ENCODE measurements at places on chromosomes 4 and X.

DNA sequence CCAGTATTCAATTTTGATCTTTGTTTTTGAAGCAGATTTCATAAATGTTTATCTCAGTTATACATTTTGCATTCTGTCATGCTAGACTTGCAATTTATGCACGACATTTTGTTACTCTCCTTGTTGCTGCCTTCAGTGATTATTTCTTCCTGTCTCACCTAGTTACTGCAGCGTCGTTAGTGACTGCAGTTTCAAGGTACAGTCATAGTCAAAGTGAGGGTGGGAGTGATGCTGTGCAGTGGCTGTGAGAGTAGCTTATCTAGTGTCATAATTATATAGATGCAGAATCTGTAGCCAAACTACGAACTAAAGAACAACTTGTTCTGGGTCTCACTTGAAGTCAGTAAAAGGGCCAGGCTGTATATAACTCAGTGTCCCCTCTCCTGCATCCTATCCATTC, 69.8 kb downstream of the GPR101 start:
- no peak for DNase-seq

DNA sequence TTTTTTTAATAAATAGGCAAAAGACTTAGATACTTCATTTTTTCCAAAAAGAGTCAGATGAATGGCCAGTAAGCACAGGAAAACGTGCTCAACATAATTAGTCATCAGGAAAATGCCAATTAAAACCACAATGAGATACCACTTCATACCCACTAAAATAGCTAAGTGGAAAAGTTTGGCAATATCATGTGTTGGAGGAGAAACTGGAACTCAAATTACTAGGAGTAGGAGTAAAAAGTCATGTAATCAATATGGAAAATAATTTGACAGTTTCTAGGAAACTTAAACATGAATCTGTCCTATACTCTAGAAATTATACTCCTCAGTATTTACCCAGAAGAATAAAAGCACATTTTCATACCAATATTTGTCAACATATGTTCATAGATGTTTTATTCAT, 449.8 kb downstream of the INPP4B start:
- DNase-seq = no peak

DNA sequence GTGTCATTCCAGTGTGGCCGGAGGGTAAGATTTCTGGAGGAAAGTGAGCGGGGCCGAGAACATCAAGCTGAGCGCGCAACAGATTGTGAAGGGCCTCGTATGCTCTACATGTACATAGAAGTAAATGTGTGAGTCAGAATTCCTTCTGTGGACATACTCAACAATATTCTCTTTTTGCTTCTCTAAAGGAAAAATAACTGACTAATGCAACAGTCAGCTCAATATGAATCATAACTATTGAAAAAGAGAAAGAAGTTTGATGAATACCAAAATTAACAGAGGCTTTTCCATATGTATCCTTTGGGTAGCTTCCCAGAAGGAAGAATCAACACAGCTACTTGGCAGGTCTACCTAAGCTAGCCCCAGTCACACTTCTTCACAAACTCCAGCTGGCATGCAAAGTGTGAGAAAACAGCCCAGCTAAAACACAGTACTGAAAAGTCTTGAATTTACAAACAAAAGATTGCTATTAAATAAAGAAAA, 87.5 kb upstream of the ZFP42 start:
- DNase-seq = no peak

DNA sequence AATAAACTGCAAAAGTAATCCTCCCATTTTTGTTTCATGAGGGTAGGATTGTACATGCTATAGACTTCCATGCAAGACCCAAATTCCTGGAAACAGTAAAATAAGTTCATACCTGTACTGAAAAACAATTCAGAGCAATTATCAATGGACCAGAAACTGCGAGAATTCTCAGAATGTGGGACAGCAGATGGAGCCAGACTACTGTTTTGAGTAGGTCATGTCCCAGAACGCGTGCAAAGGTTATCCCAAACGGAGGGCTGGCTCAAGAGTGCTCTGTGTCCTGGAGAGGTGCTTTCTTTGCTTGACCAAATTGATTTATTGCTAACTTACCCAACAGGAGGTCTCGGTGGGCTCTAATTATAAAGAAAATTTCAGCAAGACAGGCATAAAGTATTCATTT, 1.7 kb upstream of the MAGEH1 start:
- peak; percentile 23 for DNase-seq

GRCh38 chrX:81120258-81120935, 81.3 kb downstream of the HMGN5 start:
- DNase-seq = no peak

- DNase-seq = no peak
These were observed 5.4 kb upstream of the ANXA5 start for GRCh38 chr4:121702136-121702535.

DNA sequence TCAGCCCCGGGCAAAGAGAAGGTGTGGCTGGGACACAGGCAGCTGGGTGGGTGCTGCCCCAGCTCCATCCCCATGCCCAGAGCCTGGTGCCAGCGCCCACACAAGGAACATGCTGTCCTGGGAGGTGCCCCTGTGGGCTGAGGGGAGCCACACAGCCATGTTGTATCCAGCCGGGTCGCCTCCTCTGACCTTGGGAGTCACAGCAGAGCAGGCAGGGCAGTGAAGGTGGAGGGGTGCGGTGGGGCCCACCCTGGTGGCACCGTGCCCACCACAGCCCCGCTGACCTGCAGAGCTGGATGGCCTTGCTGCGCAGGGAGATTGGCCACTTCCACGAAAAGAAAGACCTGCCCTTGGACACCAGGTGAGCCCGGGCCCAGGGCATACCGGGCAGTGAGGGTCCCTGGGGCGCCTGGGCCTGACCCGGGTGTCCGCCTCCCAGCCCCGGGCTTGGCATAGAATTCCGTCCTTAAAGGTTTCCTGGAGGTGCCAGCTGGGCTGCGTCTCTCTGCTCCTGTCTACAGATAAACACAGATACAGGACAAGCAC, 18.7 kb upstream of the ADD1 start:
- no peak for DNase-seq

GRCh38 chr4:48493452-48494100, 3.5 kb downstream of the ZAR1 start:
- no peak for DNase-seq

- DNase-seq = no peak
These were observed 165.0 kb downstream of the EFHC2 start for GRCh38 chrX:44178274-44179053.

- no peak for DNase-seq
These were observed 67.2 kb upstream of the NPNT start for GRCh38 chr4:105828074-105828473.

DNA sequence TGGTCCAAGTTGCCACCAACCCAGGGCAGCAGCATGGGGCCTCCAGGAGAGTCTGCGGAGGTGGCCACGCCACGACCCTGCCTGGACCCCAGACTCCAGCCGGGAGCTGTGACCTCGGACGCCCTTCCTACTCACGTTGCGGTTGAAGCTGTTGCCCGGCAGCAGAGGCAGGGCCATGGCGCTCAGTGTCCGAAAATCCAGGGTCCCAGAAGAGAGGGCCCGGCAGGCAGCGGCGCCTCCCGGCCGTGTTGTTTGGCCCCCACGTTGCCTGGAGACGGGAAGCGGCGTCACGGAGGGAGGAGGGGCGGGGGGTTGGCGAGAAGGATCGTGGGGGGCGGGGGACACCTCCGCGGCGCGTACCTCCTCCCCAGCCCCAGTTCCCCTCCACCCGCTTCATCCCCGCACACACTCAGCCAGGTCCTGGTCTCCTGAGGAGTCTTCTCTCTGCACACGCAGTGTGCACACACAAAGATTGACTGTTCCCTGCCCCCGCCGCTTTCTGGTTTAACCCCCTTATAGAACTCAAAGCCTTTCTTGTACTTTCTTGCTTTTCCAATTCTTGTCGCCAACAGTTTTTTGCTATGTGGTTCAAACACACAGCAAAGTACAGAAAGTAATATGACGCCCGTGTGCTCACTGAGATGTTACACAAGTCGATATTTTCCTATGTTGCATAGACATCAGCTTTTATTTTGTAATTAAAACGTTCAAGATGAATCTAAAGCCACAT, at the start of gene EFHC2:
Gene EFHC2, minus strand, starts transcription at position 261 of the 730 bp plus-strand sequence. Its CDS starts 84 bp downstream, at position 177.
- DNase-seq = peak; percentile 56

GRCh38 chr4:53590187-53590586, 1.1 kb downstream of the LNX1 start:
- DNase-seq = no peak

GRCh38 chrX:22748093-22748999, 251.4 kb upstream of the DDX53 start:
- peak; percentile 54 for DNase-seq

DNA sequence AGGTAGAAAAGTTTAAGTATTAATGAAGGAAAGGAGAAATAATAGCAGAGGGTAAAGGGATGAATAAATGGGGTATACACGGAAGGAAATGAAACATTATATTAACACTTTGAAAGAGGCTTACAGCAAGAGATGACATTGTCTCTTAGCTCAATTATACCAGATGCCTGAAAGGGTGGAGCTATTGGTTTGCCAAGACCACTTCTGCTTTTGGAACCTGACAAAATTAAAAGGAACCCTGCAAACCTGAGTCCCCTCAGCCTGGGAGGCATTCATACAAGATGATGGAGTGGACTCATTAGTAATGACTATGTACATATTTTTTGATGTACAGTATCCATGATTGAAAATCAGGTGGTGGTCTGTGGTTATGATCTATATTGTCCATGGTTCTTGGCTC, 45.1 kb upstream of the HPF1 start:
- DNase-seq = no peak

- DNase-seq = no peak
These were observed 121.0 kb downstream of the PPA2 start for GRCh38 chr4:105352826-105353225.

- DNase-seq = no peak
These were observed 56.6 kb downstream of the TMEM131L start for GRCh38 chr4:153522802-153523094.

DNA sequence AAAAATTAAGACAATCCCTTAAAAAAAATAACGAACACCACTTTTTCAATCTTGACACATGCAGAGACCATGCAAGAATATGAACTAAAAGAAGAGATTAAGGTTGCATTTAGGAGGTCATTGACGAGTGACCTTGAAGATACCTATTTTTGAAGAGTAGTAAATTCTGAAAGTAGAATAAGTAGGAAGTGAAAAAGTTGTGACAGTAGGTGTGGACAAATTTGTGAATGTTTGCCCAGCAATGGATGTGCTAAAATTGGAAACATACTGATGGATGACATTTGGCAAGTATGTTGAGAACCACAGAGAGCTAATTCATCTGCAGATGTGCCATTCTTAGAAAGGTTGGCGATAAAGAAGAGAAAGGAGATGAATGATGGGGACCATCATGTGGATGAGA, 213.7 kb upstream of the VCX3A start:
- no peak for DNase-seq

DNA sequence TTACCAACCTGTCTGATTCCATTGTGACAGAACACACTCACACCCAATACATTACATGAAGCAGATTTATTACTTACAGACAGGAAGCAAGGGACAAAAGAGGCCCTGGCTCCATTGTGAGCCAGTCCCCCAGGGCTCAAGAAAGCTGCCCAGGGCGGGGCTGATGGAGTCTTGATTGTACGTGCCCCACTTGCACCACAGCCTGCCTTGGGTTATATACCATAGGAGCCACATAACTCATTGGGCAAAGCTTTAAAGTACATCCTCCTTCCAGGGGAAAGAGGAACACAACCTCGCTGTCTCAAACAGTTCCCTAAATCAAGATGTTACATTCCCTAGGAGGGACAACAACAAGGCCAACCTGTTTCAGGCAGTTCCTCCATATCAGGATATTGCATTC, 3.4 kb upstream of the ZRSR2 start:
- no peak for DNase-seq

GRCh38 chrX:63012574-63012973, 338.6 kb downstream of the SPIN4 start:
- DNase-seq = no peak

- no peak for DNase-seq
These were observed 99.9 kb upstream of the RAPGEF2 start for GRCh38 chr4:159002950-159003349.

DNA sequence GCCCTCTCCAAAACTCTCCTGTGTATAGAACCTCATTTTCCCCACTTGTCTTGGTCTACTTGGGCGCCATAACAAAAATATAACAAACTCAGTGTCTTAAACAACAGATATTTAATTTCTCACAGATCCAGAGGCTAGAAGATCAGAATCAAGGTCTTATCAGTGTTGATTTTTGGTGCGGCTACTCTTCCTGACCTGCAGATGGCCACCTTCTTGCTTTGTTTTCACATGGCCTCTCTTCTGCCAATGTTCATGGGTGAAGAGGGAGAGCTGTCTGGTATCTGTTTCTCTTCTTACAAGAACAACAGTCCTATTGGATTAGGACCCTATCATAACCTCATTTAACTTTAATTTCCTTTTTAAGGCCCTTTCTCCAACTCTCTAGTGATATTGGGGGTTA, 177.3 kb downstream of the PABPC4L start:
- peak; percentile 57 for DNase-seq

GRCh38 chr4:73417973-73418372, 13.9 kb downstream of the ALB start:
- DNase-seq = peak; percentile 29
